Stimulated activated naive B cell treated with anti-CD40 and anti-IgM and Interleukin-4, amounts not matched to agents 10 μg/mL and 1 μg/mL and 100 μg/mL, for 72 hours (primary cell): ENCODE measurements at places on chromosomes 16 and 17.

DNA sequence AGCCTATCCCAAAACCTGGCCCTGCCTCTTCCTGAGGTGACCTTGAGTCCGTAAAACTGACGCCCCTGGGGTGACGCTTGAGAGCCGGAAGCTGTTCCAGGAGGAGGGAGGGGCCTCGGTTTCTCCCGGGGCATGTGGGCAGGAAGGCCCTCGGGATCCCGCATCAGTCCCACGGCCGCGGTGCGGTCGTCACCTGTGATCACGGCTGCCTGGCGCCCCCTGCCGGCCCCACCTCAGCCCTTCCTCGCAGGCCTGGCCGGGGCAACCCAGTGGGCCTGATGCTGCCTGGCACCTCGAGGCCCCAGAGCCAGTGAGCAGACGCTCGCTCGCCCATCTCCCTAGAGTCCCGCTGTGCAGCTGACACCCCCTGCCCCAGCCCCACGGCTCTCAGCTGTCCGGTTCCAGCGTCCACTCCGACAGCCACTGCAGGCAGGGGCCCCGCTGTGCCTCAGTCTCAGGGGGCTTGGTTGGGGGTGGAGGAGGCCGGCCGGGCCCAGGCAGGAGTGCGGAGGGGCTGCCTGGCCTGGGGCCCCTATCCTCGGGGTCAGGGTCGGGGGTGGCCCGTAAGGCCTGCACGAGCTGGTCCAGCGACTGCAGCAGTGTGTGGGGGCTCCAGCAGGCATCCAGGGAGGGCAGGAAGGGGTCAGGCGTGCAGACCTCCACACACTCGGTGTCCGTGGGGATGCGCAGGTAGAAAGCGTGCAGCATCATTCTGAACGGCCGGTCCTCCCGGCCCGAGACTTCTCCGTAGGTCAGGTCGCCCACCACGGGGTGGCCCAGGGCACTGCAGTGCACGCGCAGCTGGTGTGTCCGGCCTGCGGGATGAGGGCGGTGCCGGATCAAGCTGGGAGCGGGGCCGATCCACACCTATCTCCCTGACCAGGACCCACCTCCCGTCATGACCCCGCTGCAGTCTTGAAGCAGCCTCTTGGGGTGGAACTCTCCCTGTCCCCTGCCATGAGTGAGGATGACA, 2.3 kb downstream of the RPUSD1 start:
- DNase-seq, result peak; percentile 58

- DNase-seq, result no peak
Measured at GRCh38 chr17:55730380-55730779, 7.7 kb upstream of the TMEM100 start.

DNA sequence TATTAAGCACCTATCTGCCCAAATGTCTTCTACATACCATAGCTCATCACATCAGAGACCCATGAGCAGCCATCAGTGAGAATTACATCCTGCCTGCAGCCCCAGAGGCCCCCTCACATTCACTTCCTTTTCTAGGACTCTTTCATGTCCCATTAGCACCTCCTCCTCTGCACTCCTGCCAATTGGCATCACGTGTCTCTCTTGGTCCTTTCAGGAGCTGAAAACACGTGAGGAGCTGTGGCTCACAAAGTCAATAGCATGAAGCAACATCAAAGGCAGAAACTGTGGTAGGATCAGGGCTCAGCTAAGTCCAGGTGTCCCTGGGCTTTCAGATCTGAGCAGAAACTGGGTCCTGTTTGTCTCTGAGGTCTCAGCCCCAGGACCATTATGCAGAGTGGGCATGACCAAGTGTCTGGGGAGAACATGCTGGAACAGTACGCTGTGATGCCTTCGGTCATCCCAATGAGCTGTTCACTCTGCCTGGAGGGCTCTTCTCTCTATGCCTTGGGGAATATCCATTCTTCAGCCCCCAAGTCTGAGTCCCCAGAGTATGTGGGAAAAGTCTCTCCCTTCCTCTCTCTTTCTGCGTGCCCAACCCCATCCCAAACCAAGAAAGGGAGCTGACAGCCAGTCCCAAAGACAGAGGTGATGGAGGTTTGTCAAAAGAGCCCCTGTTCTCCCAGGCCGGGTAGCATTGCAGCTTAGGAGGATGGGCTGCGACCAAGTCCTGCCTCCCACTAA, 457.0 kb upstream of the CDH5 start:
- no peak for DNase-seq

DNA sequence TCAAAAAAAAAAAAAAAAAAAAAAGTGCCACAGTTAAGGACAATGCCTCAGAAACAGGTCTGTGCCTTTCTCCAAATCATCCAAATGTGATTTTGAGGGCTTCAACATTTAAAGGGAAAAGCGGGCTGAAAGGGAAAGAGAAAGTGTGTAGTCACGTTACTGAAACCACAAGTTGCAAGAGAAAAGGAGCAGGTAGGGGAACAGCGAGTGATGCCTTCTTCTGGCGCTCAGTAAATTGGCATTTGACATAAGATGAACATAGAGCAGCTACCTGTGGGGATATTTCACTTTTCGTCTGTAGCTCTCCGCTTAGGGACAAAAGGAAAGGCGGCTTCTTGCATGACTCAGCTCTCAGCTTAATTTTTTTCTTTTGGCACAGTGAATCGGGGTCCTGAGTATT, 11.1 kb downstream of the CMTM2 start:
- DNase-seq, result no peak

GRCh38 chr17:73956595-73957465, 246.6 kb upstream of the RPL38 start:
- peak; percentile 8 for DNase-seq

DNA sequence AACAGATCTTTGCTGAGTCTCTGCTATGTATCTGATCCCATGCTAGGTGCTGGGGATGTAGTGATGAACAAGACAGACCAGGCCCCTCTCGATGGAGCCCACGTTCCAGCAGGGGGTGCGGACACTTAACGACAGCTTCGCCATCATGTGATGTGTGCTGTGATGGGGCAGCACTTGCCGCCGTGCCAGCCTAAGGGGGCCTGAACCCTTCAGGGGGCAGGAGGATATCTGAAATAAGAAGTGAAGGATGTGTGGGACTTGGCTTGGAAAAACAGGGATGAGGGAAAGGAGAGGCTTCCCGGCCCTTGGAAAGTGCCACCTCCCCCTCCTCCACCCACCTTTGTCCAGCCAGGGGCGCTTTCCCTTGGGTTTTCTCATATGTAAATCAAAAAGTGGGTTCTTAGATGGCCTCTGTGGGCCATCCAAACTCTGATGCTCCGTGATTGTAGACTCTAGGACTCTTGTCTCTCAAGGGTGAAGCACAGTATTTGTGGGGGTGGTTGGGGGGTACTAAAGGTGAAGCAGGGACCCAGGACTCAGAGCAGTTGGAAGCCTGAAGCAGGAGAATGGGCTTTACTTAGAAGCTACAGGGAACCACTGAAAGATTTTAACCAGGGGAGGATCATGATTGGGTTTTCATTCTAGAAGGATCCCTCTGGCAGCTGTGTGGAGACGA, 4.0 kb upstream of the DLX3 start:
- DNase-seq, result no peak

DNA sequence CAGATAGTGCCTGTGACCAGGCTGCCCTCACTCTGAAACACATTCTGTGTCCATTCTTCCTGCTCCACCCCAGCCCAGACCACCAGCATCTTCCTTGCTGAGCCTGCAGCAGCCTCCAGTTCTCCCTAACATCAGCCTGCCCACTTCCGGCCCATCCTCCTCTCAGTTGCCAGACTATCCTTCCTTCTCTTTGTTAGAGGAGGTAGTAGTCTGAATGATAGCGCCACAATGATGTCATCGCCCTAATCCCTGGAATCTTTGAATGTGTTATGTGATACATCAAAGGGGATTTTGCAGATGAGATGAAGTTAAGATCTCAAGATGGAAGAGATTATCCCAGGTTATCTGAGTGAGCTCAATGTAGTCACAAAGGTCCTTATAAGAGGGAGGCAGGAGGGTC, 3.2 kb upstream of the ZDHHC1 start:
- no peak for DNase-seq

DNA sequence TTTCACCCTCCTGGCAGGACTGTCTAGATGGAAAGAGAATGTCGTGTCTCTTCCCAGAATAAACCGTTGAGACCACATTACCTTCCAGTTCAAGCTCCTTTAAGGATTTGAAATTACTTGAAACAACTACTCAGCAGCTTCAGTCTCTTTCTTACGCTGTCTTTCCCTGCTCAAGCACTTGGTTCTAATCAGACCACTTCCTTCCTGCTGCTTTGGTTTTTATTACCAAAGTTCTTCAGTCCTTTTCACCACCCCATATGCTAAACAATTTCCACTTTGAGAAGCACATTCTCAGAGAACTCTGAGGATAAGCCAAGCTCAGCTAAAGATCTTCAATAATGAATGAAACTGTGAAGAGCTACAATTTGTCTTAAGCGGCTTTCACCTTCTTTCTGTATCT, 105.4 kb downstream of the STX8 start:
- DNase-seq, result no peak

DNA sequence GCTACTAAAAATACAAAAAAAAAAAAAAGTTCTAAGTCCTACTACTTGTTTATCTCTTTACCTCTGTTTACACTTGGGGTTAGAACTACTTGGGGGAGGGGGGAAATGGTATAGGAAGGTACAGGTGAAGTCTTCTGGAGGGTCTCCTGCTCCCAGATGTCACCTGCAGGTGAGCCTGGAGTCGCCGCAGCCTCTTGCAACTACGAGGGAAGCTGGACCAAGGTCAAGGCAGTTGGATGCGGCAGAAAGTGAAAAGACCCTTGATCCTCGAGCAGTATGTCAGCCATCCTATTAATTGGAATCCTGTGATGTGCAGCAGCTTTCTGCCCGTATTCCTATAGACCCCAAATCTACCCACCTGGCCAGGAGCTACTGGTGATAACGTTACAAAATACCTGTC, 33.0 kb downstream of the HAPSTR1 start:
- DNase-seq, result no peak

- no peak for DNase-seq
Measured at GRCh38 chr17:310111-311010, 42.2 kb downstream of the RPH3AL start.
